ENCODE measurements at places on chromosomes 7 and 10. TPM values are rescaled to one million over a fixed set of nuclear protein-coding genes. Genes with fewer than 3 reads are reported as not detected.

Gene LIPN
- 8.2 TPM for total RNA-seq

Gene IFIT3
- total RNA-seq = 11.2 TPM

Gene PLCE1
- 8.6 TPM for total RNA-seq

Gene OR6B1
- not detected for total RNA-seq
